Activated T-cell treated with anti-CD3 and anti-CD28 coated beads, Interleukin-2, amount 50 U/mL, for 48 hours (primary cell): ENCODE measurements at places on chromosomes 16 and 17.

DNA sequence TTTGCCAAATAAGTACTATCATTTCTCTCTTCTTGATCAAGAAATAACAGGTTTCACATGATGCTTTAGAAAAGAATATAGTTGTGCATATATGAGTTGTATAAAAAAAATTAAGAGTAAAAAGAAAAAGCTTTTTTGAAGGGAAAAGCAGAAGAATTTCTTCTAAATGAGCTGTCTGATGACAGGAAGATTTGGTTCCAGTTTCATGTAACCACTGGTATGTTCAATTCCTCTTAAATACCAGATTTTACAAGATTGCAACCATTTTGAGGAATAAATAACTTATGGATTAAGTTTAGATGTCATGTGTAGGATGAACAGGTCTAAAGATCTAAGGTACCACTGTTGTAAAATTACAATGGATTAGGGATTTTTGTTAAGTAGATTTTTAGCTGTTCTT lies 45.0 kb downstream of the VMP1 start:
- DNase-seq = no peak

GRCh38 chr17:49051269-49051668 lies 54.1 kb downstream of the IGF2BP1 start:
- DNase-seq = no peak

DNA sequence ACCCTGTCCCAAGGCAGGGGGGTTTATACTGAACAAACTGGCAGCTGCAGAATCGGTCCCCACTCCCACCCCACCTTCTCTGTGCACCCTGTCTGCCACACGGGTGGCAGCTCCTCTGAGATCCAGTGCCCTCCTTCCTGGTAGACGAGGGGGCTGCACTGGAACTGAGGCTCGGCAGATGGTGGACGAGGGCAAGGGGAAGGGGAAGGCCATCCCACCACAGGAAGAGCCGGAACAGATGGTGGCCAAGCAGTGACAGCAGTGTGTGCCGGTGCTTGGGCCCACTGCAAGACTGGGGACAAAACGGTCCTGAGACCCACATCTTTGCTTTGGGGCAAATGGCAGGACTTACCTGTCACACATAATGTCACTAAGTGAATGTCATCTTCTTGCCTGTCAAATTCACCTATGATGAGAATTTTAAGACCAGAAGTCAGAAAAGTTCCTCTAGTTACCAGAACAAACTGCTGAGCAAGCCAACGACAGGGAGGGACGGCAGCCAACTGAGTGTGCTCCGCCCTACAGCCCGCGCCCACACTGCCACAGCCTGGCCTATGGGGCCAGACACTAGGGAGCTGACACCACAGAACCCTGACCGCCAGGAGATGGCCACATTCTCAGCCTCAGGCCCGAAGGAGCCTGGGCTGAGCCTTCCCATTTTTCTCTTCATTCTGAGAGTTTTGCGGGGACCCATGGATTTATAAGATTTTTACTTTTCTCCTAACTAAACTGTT lies 14.4 kb downstream of the NTAN1 start:
- DNase-seq = no peak

- DNase-seq = no peak
Observed at GRCh38 chr16:79871906-79872305, 271.4 kb upstream of the MAF start.

GRCh38 chr17:34762078-34762477 lies 182.7 kb downstream of the TMEM132E start:
- no peak for DNase-seq

DNA sequence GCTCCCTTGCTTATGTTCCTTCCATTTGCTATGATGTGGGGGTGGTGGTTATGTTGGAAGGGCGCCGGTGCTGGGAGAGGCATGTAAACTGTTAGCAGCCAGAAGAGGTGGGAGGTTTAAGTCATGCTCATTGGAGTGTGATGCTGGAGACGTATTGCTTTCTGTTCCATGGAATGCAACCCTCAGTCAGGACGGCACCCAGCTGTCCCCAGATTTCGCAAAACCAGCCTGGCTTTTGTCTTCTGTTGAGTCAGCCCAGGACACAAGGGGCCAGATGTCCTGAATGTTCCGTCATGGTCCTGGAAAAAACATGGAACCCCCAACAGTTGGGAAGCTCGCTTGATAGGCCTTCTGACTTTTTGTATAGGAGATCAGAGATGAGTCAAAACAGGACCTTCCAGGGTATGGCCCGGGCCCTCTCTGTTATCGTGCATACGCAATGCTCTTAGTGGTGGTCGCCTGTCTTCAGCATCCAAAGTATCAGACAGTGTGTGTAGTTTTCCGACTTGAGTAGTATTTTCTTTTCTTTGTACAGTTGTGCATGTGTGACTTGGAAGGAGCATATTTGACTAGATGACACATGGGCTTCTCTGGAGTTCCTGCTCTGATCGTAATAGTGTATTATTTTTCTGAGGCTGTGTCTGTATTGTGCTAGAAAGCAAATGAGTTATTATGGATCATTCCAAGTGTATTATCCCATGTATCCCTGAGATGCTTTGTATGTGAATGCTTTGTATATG lies 201.9 kb downstream of the SNX29 start:
- no peak for DNase-seq

DNA sequence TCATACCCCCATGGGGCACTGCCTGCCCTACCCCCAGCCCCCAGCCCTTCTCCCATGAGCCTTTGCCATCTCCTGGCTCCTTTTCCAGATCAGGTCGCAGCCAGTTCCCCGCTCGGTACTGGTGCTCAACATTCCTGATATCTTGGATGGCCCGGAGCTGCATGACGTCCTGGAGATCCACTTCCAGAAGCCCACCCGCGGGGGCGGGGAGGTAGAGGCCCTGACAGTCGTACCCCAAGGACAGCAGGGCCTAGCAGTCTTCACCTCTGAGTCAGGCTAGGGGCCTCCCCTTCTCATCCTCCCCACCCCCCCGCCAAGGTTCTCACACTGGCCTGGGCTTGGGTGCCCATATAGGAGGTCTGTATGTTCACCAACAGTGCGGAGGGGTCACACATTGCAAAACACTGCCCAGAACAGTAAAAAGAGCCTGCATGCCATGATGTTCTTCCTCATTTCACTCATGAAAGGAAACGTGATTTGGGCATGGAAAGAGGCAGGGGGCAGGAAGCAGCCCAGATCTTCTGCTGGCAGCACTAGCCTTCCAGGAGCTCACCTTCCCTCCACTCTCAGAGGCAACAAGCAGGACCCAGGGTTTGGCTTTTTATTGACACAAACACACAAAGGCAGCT lies 7.5 kb downstream of the IFI35 start:
- no peak for DNase-seq

- no peak for DNase-seq
Observed at GRCh38 chr17:77916703-77917481, 41.6 kb upstream of the TNRC6C start.

- no peak for DNase-seq
Observed at GRCh38 chr16:82703871-82704768, 77.4 kb downstream of the CDH13 start.

GRCh38 chr17:8719291-8720246 lies 25.1 kb downstream of the CCDC42 start:
- no peak for DNase-seq

DNA sequence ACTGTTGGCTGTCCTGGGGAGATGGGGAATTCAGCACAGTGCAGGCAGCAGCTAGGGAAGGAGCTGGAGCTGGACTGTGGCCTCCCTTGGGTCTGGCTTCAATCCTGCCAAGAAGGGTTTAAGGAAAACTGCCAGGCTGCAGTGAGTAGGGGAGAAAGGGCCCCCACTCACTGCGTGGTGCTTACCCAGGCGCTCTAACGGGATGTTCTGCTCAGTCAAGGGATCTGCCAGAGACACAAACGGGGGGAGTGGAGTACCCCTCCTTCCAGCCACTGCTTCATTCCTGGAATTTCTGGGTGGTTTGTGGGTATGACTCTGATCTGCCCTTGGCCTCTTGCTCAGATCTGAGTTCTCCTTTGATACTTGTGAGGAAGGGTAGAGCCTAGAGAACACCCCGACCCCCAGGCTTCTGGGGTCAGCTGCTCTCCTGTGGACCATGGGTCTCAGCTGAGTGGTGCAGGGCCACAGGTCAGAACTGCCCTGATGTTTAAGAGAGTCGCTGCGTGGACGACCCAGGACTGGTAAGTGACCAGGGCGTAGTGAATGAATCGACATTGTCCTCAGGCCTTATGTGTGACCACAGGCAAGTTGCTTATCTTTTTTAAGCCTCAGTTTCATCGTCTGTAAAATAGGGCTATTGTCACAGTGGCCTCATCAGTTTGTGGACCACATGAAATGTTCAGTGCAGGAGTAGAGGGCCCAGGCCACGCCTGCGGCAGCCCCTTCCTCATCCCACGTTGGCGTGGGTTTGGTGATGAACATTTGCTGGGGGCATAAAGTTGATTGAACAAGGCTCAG lies 9.6 kb downstream of the CRISPLD2 start:
- no peak for DNase-seq

DNA sequence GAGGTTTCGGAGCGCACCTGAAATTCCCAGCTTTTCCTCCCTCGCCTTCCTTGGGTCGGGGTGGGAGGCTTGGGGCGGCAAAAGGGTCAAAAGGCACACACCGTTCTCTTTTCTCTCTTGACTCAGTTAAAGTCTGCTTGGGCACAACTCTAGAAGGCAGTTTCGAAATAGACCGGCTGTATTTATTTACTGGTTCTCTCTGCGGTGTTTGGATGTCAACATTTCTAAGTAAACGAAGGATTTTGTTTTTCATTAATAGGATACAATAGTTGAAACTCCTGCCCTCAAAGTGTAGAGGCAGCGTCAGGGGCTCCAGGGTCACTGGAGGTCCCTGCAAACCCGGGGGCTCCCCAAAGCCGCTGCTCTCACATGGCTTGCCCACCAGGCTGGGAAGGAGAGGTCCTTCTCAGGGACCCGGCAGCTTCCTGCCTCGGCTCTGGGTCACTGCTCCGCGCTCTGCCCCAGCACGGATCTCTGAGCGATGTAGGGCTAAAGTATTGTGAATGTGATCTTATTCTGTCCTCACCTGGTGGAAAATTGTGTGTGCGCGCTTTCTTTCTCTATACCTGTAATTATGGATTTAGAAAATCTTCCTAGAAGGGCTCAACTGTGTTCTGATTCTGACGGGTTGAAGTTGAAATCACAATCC lies 952 bp downstream of the BMERB1 start:
- DNase-seq = peak; percentile 17

- no peak for DNase-seq
Observed at GRCh38 chr17:55873017-55873758, 122.3 kb downstream of the PCTP start.

GRCh38 chr16:86092586-86093480 lies 193.9 kb downstream of the IRF8 start:
- DNase-seq = no peak

DNA sequence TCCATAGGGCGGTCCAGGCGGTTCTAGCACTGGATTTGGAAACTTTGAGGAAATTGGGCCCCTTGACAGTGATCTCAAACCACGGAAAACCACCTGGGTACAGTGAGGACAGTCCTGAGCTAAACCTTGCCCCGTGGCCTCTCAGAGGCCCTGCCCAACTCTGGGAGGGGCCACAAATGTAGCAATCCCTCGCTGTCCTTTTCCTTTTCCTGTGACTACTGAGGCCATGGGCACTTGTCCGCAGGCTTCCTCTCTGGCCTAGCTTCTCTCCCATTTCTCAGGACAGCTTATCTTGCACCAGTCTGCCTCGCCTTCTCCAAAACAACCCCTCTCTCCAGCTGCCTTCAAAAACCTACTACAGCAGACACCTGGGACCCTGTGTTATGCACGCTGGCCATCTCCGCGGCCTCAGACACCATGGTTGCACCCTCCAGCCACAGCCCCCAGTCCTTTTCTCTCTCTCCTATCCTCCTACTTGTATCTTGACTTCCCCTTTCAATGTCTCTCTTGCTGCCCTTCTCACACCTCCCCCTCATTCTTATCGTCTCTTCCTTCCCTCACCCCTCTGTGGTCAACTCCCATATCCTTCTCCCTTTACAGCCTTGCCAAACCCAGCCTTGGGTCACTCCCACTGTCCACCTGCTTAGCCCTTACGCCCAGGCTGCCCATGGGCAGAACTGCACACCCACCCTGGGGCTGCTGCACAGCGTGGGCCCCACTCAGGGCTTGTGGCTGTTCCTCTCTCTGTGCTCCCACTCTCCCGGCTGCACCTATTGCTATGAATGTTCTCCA lies 7.6 kb downstream of the SCPEP1 start:
- DNase-seq = no peak

DNA sequence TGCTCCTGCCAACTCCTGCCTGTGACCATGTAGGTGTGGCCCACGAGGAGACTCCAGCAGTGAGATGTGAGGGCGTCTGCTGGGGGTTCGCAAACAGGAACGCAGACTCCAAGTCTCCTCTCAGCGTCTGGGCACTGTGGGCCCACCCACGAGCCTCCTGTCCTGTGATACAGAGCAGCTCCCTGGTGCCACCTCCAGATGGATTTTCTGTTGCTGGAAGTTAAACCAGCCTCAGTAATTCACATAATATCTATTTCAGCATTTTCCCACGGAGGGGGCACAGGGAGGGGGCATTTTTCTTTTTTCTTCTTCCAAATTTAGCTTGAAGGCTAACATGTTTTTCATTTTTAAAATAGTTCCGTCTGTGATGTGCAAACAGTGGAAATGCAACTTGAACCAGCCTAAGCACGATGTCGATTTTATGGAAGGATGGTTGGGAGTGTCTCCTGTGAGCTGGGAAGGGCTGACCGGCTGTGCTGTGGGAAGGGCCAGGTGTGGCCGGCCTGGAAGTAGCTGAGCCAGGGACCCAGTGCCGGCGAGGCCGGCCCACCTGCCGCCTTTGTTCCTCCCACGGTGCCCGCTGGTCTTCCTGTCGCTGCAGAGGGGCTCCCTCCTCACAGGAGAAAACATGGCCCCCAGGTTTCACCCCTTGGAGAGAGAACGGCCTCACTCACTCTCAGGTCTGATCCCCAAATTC lies 3.9 kb upstream of the RAB40B start:
- DNase-seq = no peak

DNA sequence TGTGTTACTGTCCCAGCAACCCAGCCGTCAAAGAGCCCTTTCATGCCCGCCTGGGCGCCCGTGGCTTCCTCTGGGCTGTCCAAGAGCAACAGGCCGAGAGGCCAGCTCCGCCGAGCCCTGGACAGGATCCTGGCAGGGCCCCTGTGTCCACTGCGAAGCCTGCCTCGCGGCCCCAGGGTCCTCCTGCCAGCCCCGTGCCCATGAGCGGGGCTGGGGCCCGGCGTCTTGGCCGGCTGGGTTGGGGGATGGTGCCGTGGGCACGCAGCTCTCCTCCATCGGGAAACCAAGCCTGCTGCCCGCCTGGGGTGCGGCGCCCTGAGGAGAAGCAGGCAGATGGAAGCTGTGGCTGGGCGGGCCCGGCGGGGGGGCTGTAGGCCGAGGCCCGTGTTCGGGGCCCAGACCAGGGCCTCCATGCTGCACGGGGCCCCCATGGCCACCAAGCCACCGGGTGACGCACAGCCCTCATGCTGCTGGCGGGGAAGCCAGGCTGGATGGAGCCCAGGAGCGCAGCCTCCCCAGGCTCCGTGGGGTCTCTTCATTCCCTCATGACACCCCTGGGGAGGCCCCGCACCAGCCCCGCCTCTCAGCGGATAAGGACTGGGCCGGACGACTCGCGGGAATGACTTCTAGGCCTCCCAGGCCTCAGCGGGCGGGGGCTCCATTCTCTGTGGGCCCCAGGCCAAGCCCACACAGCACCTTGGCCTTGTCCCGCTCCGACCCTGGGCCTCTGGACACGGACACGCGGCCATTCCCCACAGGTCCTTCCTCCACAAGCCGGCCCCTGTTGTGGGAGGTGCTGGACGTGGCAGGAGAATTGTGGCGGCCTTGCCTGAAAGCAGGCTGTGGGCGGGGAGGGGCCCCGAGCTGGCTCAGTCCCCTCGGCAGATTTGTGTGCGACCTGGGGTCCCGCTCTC lies at the start of gene C1QTNF8:
Gene C1QTNF8, minus strand, starts transcription at position 76 of the 914 bp plus-strand sequence. CDS start 1,322 bp downstream, outside the sequence.
- no peak for DNase-seq
